Upper lobe of right lung (tissue), 1 donor: ENCODE measurements at places on chromosomes 12 and 14. TPM values are rescaled to one million over a fixed set of nuclear protein-coding genes. Genes with fewer than 3 reads are reported as not detected.

RHEBL1 gene
- 1.1 TPM for total RNA-seq

GRCh38 chr12:121781998-121782979 lies 11.2 kb downstream of the RHOF start:
- H3K4me3 ChIP-seq = no peak overlapping the region
- H3K27ac ChIP-seq = peak overlapping the region; percentile 6
- DNase-seq = no peak
- H3K36me3 ChIP-seq = no peaks in the 10 kb centered on the region
- no peaks in the 10 kb centered on the region for H3K27me3 ChIP-seq

NINJ2 gene
- 23.4 TPM for total RNA-seq

DNA sequence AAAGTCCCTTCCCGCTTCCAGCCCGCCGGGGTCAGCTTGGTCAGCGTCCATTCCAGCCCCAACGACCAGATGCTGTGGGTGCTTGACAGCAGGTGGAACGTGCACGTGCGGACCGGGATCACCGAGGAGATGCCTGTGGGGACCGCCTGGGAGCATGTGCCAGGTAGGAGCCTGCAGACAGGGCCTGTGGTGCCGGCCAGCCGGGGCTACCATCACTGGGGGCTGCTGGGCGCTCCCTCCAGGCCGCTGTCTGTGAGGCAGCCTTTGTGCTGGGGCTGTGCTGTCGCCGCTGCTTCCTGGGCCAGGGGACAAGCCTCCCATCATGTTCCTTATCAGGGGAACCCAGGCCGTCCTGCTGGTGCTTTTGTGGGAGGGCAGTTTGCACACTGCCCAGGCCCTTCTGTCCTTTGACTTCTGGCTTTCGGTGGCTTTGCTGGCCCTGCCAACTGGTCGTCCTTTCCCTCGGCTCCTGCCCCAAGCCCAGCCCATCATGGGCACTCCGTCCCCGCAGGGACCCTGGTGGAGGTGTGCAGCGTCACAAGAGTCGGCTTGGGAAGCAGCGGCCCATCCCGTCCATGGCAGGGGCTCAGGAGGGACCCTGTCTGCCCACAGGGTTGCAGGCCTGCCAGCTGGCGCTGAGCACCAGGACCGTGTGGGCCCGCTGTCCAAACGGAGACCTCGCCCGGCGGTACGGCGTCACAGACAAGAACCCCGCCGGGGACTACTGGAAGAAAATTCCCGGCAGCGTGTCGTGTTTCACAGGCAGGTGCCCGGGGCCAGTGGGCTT lies 12.4 kb downstream of the ANKRD9 start:
- peak; percentile 64 for DNase-seq
- no peak overlapping the region for H3K27ac ChIP-seq
- H3K36me3 ChIP-seq = peaks cover 9% of the 10 kb centered on the region
- no peak overlapping the region for H3K4me3 ChIP-seq
- no peaks in the 10 kb centered on the region for H3K27me3 ChIP-seq

DNA sequence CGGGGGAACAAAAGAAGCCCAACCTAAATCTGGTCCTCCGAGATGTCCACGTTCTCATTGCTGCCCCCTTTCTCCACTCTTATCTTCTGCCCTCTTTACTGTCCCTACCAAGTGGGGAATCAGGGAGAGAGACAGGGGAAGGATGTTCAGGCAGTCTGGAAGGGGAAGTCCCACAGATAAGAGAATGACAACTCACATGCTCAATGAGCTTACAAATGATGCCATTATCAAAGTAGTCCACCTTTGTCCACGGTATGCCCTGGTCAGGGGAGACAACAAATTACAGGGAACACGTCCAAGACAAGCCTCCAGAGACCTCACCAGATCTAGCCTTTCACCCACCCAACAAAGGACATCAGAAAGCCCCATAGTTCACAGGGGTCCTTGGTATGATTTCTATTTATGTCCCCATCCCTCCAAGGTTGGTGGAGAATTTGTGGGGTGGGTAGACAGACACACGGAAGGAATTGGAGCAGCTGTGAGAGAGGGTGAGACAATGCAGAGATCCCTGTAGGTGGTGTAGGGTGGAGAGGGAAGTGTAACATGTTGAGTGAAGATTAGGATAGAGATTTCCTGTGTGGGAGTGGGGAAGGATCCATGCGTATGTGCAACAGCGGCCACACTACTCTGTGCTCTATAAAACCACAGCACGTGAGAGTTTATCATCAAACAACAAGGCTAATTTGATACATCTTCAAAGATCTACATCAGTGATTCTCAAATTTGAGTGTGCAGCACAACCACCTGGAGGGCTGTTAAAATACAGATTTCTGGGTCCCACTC lies 10.7 kb downstream of the MYO1A start:
- H3K4me1 ChIP-seq = no peaks in the 10 kb centered on the region
- H3K4me3 ChIP-seq = no peak overlapping the region
- no peak overlapping the region for H3K27ac ChIP-seq
- H3K36me3 ChIP-seq = no peaks in the 10 kb centered on the region
